HCEC 1CT (cell line): ENCODE measurements at places on chromosomes 4 and X.

- DNase-seq: no peak
Measured at GRCh38 chr4:81490403-81491160, 18.9 kb upstream of the RASGEF1B start.

- no peak for DNase-seq
Measured at GRCh38 chr4:142292231-142292630, 553.9 kb downstream of the INPP4B start.

DNA sequence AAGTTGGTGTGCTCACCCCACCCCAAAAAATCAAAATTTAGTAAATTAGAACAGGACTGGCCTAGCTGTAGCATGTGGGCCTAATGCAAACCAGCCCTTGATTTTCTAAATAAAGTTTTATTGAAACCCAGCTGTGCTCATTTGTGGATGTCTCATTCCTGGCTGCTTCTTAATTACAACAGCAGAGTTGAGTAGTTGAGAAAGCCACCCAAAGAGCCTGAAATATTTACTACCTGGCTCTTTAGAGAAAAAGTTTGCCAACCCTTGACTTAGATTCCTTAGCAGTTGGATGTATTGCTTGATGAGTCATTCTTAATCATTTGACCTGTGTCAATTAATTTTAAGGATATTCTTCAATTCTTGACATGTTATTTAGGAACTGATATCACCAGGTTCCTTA, 168.3 kb upstream of the PUDP start:
- DNase-seq: peak; percentile 69

- no peak for DNase-seq
Measured at GRCh38 chrX:134588806-134589205, 69.5 kb downstream of the PLAC1 start.

- DNase-seq: no peak
Measured at GRCh38 chr4:156330436-156331031, 376.9 kb upstream of the CTSO start.

DNA sequence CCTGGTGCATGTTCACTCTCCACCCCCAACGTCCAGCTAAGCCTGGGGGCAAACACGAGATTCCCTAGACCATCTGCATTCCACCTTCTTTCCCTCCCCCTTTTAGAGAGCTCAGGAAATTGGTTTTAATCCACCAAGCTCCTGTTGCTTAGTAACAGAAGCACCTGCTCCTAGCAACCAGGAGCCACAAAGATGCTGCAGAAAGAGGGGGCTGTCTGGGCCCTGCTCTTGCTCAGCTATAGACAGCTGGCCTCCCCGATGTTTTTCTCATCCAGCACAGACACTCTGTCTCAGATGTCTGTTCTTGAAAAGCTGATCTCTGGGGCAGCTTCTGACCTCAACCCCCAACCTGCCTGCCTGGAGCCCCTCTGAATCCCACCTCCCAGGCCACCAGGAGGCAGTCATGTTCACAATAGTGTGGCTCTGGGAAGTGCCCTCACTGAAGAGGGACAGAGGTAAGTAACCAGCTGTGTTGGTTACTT, 71.5 kb downstream of the SLC16A2 start:
- no peak for DNase-seq
